ENCODE measurements at places on chromosomes 12 and 14.
A peak's percentile ranks its signal among the peaks of the same experiment; 100 is the strongest.

DNA sequence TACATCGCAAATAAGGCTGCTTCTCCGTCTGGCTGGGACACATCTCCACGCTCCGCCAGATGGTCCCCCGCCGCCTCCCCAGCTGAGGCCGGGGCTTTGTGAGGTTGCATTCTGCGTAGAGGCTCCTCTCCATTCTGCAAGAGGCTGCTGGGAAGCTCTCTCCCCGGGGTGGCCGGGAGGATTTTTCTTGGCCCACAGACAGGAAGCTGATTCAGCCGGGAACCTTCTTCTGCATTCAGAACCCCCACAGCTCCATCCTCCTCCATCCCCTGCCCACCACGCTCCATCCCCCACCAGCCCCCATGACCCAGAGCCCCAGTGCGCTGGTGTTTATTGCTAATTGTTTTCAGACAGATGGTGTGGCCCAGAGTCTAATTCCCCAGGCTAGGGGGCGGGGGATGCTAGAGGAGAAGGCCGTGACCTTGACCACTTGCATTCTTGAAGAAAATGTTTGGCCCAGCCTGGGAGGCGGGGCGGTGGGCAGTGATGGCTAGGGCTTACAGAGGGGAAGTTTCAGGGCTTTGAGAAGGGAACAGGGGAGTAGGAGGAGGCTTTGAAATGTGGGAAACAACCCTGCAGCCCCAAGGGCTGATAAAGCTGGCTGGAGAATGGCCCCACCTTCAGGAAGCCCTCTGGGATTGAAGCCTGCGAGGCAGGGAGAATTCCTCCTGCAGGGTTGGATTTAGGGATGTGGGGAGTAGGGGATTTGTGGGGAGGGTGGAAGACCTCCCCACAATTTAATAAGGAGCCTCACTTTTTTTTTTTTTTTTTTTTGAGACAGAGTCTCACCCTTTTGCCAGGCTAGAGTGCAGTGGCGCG lies 88.5 kb upstream of the NCOR2 start:
- DNase-seq, result peak; percentile 91

- DNase-seq, result no peak
Observed at GRCh38 chr12:96172981-96173380, 21.2 kb upstream of the ELK3 start.

DNA sequence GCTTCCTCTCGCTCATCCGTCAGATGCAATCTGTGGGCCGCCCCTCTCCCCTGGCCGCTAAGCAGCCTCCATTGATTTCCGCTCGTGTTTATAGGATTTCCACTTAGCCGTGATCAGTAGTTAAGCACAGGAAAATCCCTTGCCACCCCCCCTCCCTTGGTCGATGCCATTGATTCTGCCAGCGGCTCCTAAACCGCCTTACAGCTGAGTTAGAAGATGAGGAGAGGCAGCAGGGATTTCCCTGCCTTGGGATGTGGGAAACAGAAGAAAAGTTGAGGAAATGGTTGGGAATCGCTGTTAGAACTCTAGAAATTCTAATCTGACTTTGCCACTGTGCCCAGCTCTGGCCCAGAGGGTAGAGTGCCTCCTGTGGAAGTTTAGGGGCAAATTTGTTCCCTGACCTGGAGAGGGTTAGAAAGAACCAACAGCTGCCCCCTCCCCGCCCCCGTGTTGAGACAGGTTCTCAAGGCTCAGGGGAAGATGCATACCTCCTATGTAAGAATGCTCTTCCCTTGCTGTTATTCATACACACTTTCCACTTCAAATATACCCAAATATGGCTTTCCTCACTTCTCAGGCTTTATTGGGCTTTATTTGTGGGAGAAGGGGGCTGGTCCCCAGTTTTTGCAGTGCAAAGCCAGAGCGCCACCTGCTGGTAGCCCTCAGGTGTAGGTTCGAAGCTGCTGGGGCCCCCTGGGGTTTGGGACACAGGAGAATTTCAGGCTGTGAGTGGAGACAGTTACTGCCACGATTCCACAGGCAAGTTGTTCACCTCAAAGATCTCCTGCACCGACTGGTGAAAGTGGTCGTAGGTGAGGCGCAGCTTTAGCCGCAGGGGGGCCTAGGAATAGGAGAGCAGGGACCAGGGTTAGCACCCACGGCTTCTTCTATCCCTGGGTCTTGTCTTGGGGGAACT lies 3.2 kb downstream of the THTPA start:
- peak; percentile 53 for DNase-seq

DNA sequence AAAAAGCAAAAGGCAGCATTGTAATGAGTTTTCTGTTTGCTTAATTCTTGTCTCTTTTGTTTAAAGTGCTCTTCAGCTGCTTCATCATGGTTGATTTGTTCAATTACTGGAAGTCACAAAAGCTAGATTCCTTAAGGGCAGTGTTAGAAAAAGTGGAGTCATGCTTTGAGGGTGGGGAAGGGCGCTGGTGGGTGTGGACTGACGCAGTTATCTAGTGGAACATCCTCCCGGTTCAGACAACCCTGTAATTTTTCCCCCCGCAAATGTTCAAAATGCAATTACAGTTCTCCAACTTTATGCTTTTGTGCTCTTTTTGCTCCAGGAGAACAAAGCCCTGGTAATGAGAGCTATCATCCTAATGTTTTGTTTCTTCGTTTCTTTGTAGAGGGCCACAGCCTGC lies 2.1 kb downstream of the AKAP6 start:
- DNase-seq, result no peak

DNA sequence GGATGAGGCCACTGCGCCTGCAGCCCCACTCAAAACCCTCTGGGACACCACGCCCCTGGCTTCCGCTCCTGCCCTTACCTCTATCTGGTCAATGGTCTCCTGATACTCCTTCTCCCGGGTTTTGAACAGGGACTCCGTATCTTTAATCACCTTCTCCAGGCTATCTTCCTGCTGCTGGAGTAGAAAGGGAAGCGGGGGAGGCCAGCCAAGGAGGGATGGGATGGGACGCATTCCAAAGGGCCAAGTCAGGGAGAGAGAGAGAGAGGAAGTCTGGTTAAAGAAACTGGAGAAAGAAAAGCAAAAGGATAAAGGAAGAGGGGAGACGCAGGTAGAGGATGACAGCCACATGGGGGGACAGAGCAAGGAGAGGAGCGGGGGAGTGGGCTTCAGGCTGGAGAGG lies 7.9 kb downstream of the IFFO1 start:
- DNase-seq, result no peak

DNA sequence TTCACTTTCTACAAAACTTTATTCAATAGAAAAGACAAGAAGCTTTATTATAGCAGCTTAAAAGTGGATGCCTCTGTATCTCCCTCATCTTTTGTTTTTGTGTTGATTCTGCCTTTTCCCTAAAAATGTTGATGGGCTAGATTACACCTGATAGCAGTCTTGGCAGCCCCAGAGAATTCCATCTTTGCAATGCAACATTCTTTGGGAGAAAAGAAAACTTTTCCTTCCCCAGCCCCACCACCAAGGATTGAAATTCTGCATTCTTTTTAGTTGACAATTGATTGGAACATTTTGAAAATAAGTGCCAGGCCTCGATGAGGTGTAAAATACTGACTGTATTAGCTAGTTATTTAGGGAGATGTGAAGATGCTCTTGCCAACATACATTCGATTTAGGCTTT lies 306.8 kb upstream of the G2E3 start:
- no peak for DNase-seq

GRCh38 chr14:22852599-22852939 lies 16.2 kb downstream of the MMP14 start:
- no peak for DNase-seq

DNA sequence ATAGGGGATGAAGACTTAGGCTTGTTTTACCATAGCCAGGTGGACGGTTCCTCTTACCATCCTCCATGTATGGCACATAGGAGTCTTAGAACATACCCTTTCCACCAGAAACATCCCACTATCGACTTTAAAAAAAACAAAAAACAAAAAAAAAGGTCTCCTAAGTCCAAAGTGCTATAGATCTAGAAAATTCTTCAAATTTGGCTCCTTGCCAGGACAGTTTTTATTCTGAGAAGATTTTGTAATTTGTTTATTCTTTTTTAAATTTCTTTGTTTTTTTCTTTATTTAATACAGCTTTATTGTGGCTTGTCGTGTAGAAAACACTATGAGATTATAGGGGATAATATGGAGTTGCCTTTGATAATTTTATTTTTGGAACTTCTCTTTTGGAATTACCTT lies 197.7 kb downstream of the NUBPL start:
- no peak for DNase-seq

GRCh38 chr14:65373016-65373670 lies 39.4 kb upstream of the FUT8 start:
- DNase-seq, result no peak

DNA sequence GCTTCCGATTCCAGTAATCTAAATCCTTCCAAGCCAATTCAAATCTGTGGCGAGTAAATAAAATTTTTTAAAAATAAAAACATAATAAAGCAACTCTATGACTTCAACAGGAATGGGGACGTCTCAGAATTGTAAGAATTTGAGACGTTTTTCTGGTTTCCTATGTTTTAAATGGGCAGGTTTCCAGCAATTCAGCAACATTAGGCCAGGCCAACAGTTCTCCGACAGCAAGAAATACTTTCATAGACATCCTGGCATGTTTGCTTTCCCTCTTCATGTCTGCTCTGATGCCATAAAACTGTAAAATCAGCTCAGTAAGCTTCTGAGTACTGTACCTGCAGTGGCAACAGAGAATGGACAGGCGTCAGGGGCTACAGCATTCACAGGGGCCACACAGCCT lies 35.8 kb upstream of the DICER1 start:
- DNase-seq, result no peak

- DNase-seq, result no peak
Observed at GRCh38 chr12:71684081-71684480, 1.8 kb upstream of the TMEM19 start.

- peak; percentile 94 for DNase-seq
Observed at GRCh38 chr14:62179367-62180018, 417.3 kb downstream of the SNAPC1 start.

GRCh38 chr14:50901361-50901760 lies 29.5 kb downstream of the ABHD12B start:
- DNase-seq, result no peak

- DNase-seq, result no peak
Observed at GRCh38 chr12:32475724-32476123, 76.4 kb downstream of the FGD4 start.

DNA sequence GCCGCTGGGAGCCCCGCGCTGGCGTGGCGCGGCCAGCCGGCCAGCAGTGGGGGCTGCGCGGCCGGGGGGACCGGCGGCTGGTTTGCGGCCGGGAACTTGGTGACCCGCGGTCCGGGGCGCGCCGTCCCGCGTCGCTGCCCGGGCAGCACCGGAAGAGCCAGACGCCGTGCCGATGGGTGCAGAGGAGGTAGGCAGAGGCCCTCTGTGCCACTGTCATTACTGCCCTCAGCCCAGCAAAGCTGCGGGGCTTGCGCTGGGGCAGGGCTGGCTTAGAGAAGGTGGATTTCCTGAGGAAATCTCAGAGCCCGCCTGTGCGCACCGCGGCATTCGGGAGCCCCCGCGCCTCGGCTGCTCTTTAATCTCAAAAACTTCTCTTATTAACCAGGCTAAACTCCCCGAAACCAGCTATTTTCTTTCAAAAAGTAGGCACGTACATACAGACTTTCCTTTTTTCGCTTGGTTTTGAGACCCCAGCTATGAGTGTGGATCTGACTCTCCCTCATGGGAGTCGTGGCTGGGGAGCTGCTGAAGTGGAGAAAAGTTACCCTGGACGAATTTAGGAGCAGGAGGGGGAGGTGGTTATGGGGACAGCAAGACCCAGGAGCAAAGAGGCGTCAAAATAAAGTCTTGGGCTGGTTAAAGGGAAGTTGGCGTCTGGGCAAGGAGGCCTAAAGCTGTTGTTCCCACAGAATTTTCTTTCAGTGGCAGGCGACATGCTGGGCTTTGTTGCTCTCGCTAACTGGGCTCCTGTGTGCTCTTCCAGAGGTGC lies 802 bp downstream of the SUSD6 start:
- peak; percentile 68 for DNase-seq

DNA sequence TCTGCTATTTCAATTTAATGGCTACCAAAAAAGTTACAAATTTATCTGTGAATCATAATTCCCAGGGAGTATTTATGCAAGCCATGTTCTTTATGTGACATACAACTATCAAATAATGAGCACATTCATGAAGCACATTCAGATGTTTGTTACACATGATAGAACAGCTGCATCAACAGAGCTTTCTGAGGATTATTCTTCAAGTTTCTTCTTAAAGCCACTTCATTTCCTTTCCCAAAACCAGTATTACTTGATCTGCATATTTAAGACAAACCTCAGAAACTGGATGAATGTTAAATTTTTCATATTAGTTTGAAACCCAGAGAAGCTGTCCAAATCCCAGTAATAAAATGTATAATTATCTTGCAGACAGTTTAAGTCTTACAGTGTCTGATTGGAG lies 73.6 kb upstream of the SOX5 start:
- DNase-seq, result no peak

- no peak for DNase-seq
Observed at GRCh38 chr12:80848858-80849257, 88.9 kb downstream of the LIN7A start.

DNA sequence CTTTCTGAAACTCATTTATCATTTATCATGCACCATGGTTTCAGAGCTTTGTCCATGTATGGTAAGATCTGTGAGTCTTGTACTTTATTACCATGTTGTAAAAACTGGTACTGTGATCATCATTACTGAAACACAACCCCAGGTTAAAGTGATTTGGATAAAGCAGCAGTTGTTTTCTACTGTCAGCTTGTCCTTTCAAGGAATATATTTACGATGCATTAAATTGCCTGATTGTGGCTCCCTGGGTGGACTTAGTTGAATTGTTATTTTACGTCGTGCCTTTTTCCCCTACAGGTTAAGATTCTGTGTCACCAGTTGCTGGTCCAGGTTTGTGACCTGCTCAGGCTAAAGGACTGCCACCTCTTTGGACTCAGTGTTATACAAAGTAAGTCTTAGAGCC lies 46.1 kb downstream of the FRMD6 start:
- no peak for DNase-seq

GRCh38 chr12:73892201-73892600 lies 645.4 kb upstream of the ATXN7L3B start:
- DNase-seq, result no peak

DNA sequence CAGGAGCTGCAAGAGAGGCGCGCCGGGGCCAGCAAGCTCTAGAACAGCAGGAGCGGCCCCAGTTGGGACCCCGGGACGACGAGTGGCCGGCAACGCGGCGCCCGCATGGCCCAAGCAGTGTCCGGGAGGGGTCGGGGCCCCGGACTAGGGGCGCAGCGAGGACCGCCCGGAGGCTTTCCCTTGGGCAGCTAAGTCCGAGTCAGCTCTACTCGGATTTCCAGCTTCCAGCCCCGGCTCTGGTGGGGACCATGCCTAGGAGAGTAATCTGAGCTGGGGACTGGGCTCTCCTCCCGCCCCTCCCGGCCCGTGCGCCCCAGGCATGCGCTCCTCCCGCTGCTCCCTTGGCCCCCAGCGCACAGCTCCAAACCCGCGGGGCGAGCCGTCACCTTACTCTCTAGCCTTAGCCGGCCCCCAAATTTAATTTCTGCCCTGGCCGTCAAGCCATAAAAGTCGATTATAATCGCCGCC lies 41.6 kb upstream of the CAPRIN2 start:
- no peak for DNase-seq

- no peak for DNase-seq
Observed at GRCh38 chr14:60720962-60721325, 3.2 kb downstream of the SIX4 start.

- DNase-seq, result no peak
Observed at GRCh38 chr14:101956179-101956885, 8.0 kb upstream of the DYNC1H1 start.
